Ascending aorta (tissue), 2 donors: ENCODE measurements at places on chromosomes 1 and 21.

DNA sequence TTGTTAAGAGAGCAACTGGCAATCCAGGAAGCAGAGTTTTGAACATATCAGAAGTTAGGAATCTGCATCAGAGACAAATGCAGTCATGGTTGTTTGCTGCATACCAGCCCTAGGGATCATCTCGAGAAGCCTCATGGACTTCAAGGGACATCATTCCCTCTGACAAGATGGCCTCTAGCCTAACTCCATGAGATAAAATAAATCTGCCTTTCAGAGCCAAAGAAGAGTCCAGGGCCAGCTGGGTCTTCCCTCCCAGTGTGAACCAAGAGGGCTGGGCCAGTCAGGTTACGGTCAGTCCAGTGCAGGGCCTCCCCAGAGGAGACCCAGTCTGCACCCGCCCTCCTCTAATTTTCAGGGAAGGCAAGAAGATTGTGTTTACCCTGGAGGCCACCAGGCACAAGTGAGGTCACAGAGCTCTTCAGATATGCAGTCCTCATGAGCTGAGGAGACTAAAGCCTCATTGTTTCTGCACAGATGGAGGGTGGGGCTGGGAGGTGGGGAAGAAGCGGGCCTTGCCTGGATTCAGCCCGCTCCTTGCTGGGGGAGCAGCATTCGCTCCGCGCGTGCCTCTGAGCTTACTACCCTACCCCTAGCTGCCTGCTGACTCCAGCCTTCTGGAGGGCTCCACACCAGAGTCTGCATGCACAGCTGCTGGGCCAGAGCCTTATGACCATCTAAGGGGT, 52.8 kb downstream of the CAPN2 start:
- no peak for DNase-seq

GRCh38 chr1:116674011-116674531, 6.5 kb upstream of the IGSF3 start:
- no peak for DNase-seq

DNA sequence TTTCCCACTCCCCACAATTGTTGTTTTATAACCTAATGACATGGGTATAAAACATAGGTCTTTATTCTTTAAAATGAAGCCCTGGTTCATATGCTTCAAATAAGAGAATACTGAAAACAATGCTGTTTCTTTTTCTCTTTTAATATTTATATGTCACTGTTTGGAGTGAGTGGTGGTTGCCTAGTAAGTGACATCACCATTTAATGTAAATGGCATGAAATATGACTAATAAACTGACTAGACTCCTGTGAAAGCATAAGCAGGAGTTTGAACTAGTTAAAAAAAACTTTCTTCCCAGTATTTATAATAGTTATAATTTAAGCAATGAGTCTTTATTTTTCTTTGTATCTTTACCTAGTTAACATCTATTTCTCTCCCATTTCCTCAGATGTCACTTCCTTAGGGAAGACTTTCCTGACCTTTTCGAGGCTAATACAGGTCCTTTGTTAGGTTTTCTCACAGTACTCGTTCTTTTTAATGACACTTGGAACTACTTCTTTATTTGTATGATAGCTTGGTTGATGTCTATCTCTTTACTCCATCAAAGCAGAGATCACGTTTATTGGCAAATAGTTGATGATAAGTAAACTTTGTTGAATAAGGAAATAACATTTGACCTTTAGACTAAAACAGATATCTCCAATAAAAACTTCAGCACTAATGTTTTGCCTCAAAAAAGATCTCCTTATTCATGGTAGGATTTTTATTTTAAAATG, 105.4 kb upstream of the PDC start:
- no peak for DNase-seq

DNA sequence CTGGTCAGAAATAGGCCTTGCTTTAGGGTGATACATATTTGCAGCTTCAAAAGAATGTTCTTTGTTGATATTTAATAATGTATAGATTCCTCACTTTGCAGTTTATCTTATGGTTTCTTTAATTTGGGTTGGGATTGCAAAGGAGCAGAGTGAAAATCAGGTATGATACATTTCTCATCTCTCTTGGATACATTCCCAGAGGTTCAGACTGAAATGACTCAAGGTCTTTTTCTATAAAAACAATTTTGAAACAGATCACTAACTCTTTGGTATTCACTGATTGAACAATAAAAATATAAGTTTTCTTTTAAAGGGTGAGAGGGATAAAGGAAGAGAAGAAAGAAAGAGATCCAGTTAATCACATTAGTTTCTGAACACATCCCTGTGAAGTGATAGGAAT, 606.5 kb upstream of the CAMK1G start:
- no peak for DNase-seq

GRCh38 chr1:71698186-71698585, 584.2 kb downstream of the NEGR1 start:
- DNase-seq = no peak

- DNase-seq = no peak
Observed at GRCh38 chr21:44931501-44932407, 8.1 kb upstream of the SLX9 start.

- DNase-seq = no peak
Observed at GRCh38 chr1:9375912-9376311, 83.2 kb downstream of the SPSB1 start.

DNA sequence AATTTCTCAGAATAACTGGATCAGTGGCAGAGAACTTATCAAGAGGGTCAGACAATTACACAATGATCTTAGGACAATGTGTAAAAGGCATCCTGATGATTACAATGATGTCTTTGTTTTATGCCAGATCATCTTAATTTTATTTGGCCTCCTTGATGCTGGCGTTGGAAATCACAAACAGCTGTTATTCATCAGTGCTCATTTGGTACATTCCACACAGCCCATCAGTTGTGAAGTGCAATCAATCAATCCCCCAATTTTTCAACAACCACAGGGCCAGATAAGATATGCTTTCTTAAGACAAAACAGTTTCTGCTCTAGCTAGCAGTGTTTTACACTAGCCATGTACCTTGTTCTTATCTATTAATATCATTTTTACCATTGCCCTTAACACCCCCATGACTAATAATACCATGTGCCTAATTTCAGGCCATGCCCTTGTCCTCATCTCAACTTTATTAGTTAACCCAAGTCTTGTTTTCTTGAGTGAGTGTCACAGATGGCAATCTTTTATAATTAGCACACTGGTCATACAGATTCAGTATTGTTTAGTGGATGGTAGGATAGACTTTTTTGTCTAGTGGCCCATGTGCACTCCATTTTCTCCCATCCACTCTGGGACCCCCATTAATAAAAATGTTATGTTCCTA, 40.8 kb upstream of the COL24A1 start:
- no peak for DNase-seq
